ENCODE measurements at places on chromosomes 6 and 20. TPM values are rescaled to one million over a fixed set of nuclear protein-coding genes. Genes with fewer than 3 reads are reported as not detected.
A peak's percentile ranks its signal among the peaks of the same experiment; 100 is the strongest.

DNA sequence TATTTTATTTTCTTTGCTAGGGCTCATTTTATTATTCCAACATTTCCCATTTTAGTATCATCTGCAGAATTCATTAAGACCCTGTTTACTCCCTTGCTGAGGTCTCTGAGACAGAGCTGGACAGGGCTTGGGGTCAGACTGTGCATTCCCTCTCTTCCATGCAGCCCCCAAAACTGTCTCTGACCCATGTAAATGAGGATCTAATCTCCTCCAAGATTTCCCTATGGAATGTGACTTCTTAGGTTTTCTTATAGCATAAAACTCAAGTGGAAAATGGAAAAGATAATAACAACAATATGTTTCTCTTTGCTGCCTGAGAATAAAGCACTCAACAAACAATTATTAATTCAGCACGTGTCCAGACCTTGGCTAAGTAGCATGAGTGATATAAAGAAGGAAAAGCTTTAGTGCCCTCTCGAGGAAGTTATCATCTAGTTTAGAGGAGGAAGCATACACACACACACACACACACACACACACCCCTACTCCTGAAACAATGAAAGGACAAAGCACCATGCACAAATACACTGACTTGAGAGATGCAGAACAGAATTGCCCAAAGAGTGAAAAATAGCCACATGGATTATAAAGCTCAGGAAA is 815.5 kb downstream of the BCKDHB start:
- no peaks in the 10 kb centered on the region for H3K4me1 ChIP-seq
- no peak overlapping the region for H3K4me3 ChIP-seq
- peak; percentile 27 for DNase-seq
- no peak overlapping the region for H3K27ac ChIP-seq
- no peaks in the 10 kb centered on the region for H3K27me3 ChIP-seq

- DNase-seq = peak; percentile 98
- H3K27me3 ChIP-seq = no peaks in the 10 kb centered on the region
- peak overlapping the region; percentile 94 for H3K27ac ChIP-seq
- peaks cover 91% of the 10 kb centered on the region for H3K4me1 ChIP-seq
These were observed 42.6 kb downstream of the TTI1 start for GRCh38 chr20:37990571-37991151.

FOXA2 gene
- total RNA-seq = 14.4 TPM

GRCh38 chr6:85568411-85568810 is 25.2 kb downstream of the SNX14 start:
- H3K4me1 ChIP-seq = peaks cover 8% of the 10 kb centered on the region
- peaks cover 12% of the 10 kb centered on the region for H3K36me3 ChIP-seq
- DNase-seq = no peak
- no peaks in the 10 kb centered on the region for H3K27me3 ChIP-seq

DNA sequence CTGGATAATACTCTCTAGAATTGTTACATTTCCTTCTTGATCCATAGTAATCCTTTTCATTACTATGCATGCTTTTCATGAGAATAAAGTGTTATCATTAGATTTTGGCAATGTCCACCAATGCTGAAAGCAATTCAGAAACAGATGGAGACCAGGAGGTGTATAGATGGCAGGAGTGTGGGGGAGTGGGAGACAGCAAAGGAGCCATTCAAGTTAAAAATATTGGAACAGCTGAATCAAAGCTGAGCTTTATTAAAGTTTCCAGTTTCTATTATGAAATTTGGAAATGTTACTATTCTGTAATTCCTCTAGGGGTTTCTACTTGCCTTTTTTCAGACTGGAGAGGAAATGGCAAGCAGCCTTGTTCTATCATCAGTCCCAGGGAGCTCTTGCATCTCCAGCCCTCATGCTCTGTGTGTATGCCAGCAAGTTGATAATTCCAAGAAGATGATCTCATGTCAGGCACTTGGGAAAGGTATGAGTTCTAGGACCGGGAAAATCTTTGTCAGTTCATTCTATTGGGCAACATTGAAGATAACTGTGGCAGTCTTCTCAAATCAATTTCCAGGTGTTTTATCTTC is 228.0 kb downstream of the CD109 start:
- peaks cover under 1% of the 10 kb centered on the region for H3K4me1 ChIP-seq
- no peak overlapping the region for H3K27ac ChIP-seq

SASH1 gene
- 10.5 TPM for total RNA-seq

ME1 gene
- total RNA-seq = 22.3 TPM

DNA sequence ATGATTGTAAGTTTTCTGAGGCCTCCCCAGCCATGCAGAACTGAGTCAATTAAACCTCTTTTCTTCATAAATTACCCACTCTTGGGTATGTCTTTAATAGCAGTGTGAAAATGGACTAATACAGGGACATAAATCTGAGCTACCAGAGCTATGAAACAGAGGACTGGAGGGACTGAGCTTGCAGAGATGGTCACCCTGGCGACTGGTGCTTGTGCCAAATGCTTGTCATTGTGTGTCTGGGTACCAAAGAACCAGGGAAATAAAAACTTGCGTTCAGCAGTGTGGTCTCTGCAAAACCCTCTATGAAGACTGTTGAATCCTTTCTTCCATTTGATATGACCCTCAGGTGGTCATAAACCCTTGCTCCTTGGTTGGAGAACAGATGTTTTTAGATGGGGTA is 105.1 kb upstream of the PRL start:
- peaks cover 26% of the 10 kb centered on the region for H3K4me1 ChIP-seq
- DNase-seq = no peak
- no peak overlapping the region for H3K4me3 ChIP-seq
- H3K27ac ChIP-seq = no peak overlapping the region
- H3K36me3 ChIP-seq = no peaks in the 10 kb centered on the region

HEY2 gene
- total RNA-seq = not detected

- H3K4me1 ChIP-seq = no peaks in the 10 kb centered on the region
- peaks cover 3% of the 10 kb centered on the region for H3K36me3 ChIP-seq
- H3K27ac ChIP-seq = no peak overlapping the region
- H3K4me3 ChIP-seq = no peak overlapping the region
These were observed 30.7 kb downstream of the HUS1B start for GRCh38 chr6:626236-626635.

EYA4 gene
- 10.0 TPM for total RNA-seq

DNA sequence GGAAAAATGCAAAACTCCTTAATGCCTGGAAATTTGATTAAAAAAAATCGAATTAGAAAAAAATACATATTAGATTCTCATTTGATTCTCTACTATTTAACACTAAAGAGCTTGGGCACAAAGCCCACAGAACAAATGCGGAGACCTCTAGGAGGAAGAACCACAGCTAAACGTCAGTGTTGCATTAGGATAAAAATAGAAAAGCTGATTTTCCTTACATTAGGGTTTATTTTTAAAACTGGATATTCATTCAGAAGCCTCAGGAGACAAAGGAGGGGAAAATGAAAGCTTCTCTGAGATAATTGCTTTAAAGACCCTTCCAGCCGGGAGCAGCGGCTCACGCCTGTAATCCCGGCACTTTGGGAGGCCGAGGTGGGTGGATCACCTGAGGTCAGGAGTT is 77.3 kb downstream of the ECT2L start:
- H3K27ac ChIP-seq = no peak overlapping the region
- no peak overlapping the region for H3K4me3 ChIP-seq
- DNase-seq = no peak
- H3K27me3 ChIP-seq = no peaks in the 10 kb centered on the region
- H3K36me3 ChIP-seq = no peaks in the 10 kb centered on the region

GNMT gene
- 0.47 TPM for total RNA-seq

- H3K4me1 ChIP-seq = no peaks in the 10 kb centered on the region
- no peak for DNase-seq
- H3K27me3 ChIP-seq = peaks cover 46% of the 10 kb centered on the region
- no peak overlapping the region for H3K4me3 ChIP-seq
These were observed 313.0 kb upstream of the AGPAT4 start for GRCh38 chr6:161586887-161587286.

DNA sequence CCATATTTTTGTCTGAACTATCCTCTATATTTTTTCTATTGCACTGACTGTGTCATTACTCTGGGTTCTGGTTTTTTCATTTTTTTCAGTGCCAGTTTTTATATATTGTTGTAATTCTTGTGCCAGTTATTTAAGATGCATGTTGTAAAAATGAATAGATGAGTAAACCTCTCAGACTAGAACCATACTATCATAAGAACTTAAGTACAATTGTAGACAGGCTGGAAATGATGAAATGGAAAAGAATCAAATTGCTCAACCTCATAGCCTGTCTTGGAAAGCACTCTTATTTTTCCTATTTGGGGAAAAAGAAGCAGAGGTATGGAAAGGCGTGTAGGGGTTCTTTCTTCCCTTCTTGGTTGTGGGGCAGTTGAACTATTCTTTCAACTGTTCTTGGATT is 30.2 kb downstream of the PANK2 start:
- DNase-seq = no peak
- H3K27ac ChIP-seq = no peak overlapping the region
- H3K4me3 ChIP-seq = no peak overlapping the region
- peaks cover 66% of the 10 kb centered on the region for H3K36me3 ChIP-seq
- no peaks in the 10 kb centered on the region for H3K4me1 ChIP-seq
- H3K27me3 ChIP-seq = no peaks in the 10 kb centered on the region

- H3K4me1 ChIP-seq = no peaks in the 10 kb centered on the region
- H3K27ac ChIP-seq = no peak overlapping the region
- H3K27me3 ChIP-seq = no peaks in the 10 kb centered on the region
- DNase-seq = no peak
- H3K36me3 ChIP-seq = no peaks in the 10 kb centered on the region
These were observed 27.5 kb upstream of the NHSL1 start for GRCh38 chr6:138526822-138527235.

DNA sequence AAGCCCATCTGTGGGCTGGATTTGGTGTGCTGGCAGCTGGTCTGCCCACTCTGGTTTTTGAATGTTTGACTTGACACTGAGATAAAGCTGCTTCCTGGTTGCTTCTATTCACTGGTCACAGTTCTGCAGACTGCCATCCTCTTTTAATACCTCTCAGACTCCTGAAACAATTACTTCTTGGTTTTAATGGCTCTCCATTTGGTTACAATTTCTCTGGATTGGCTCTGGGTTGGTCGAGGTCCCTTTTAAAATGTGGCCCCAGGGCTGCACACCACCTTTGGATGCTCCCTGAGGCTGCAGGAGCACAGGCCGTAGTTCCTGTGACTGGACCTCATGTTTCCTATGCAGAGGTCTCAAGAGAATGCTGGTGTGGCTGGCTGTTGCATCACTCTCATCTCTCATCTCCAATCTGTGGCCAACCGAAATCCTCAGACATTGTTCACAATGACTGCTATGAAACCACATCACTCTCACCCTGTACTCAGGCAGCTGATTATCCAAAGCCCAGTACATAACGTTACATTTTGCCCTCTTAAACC is 98.5 kb downstream of the INSM1 start:
- H3K4me3 ChIP-seq = no peak overlapping the region
- no peak for DNase-seq
- no peaks in the 10 kb centered on the region for H3K27me3 ChIP-seq
- no peaks in the 10 kb centered on the region for H3K4me1 ChIP-seq
- H3K36me3 ChIP-seq = no peaks in the 10 kb centered on the region

- no peaks in the 10 kb centered on the region for H3K4me1 ChIP-seq
- DNase-seq = no peak
- no peak overlapping the region for H3K4me3 ChIP-seq
- H3K27me3 ChIP-seq = no peaks in the 10 kb centered on the region
- H3K27ac ChIP-seq = no peak overlapping the region
These were observed 316.2 kb upstream of the NOX3 start for GRCh38 chr6:155771822-155772221.

ESR1 gene
- 2.2 TPM for total RNA-seq

DNA sequence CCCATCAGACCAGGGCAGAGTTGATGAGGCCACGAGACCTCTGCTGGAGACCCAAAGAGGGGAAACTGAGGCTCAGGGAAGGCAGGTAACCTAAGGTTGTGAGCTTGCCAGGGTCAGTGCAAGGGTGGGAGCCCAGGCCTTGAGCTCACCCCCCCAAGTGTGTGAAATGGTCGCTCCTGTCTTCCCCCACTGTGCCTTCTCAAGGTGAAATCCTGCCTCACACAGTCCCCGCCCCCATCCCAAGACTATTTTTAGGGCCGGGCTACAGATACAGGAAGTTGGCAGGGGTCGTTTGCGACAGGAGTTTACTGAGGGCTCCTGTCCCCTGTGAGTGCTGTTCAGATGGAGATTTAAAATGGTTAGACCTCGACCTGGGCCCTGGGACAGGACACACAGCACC is 18.7 kb upstream of the GATA5 start:
- no peak for DNase-seq
- no peak overlapping the region for H3K27ac ChIP-seq
- H3K4me1 ChIP-seq = peaks cover 12% of the 10 kb centered on the region

CLVS2 gene
- not detected for total RNA-seq

GRCh38 chr6:31351401-31352309 is 5.3 kb downstream of the HLA-B start:
- H3K36me3 ChIP-seq = no peaks in the 10 kb centered on the region
- H3K27me3 ChIP-seq = 0 out of 2 replicates have a peak, but pooled peaks cover 6% of the 10 kb centered on the region
- no peak for DNase-seq
- no peak overlapping the region for H3K4me3 ChIP-seq
- H3K27ac ChIP-seq = no peak overlapping the region

GRCh38 chr20:49468412-49468811 is 14.1 kb downstream of the KCNB1 start:
- H3K4me1 ChIP-seq = no peaks in the 10 kb centered on the region
- H3K27ac ChIP-seq = no peak overlapping the region
- no peak overlapping the region for H3K4me3 ChIP-seq
- H3K27me3 ChIP-seq = peaks cover 64% of the 10 kb centered on the region
- no peak for DNase-seq
- no peaks in the 10 kb centered on the region for H3K36me3 ChIP-seq

- peaks cover 40% of the 10 kb centered on the region for H3K27me3 ChIP-seq
- H3K4me3 ChIP-seq = no peak overlapping the region
- no peaks in the 10 kb centered on the region for H3K36me3 ChIP-seq
- DNase-seq = peak; percentile 12
- no peaks in the 10 kb centered on the region for H3K4me1 ChIP-seq
These were observed 11.8 kb downstream of the CFAP61 start for GRCh38 chr20:20063941-20064702.

GRCh38 chr6:128235556-128235955 is 284.8 kb downstream of the PTPRK start:
- no peak overlapping the region for H3K27ac ChIP-seq
- H3K4me3 ChIP-seq = no peak overlapping the region
- no peak for DNase-seq
- H3K27me3 ChIP-seq = no peaks in the 10 kb centered on the region
- H3K36me3 ChIP-seq = no peaks in the 10 kb centered on the region
- no peaks in the 10 kb centered on the region for H3K4me1 ChIP-seq

DNA sequence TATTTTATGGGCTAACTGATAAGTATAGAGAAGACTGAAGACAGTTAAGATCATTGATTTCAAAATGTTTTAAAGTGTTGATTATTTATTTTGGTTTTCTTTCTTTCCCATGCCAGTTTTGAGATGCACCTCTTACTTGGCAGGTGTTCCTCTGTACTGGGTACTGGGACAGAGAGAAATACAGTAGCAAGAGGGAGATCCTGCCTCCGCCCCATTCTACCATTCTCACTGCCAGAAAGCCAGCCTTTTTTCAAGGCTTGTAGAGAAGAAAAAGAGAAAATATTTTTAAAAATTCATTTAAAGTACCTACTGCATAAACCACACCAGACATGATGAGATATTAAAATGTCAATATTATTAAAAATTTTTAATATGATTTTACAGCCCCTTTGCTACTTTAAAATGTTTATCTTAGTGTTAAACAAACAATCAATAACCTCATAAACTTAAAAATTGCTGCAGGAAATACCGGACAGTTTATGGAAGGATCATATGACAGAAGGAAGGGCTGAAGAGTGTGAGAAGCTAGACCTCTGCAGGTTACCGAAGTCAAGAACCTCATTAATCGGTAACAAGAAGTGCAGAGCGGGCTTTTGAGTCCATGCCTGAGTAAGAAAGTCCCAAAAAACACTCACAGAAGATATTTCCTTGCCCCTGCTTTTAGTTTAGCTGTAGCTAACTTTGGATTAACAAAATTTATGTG is 117.8 kb upstream of the ESR1 start:
- no peak overlapping the region for H3K27ac ChIP-seq
- DNase-seq = peak; percentile 47
- peak overlapping the region; percentile 38 for H3K4me3 ChIP-seq
- peaks cover 17% of the 10 kb centered on the region for H3K4me1 ChIP-seq

Data from PC-3 (cell line).